ENCODE measurements at places on chromosomes 1 and 21.

DNA sequence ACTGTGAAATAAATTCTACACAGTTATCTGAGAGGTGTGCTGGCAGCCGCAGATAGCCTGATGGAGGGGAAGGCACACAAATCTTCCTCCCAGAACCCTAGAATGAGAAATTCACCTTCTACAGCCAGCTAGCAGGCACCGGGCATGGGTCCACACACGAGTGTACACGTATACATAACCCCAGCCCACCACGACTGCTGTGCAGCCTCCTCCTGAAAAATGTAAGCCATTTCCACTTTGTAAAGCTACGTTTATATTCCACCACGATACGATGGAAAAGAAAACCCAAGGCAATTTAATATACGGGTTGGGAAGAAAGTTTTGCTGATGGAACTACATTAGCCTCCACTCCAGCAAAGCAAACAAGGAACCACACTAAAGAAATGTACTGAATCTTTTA, 1.8 kb downstream of the BTG3 start:
- DNase-seq: peak; percentile 14

GRCh38 chr21:36522219-36522808, 42.4 kb upstream of the CLDN14 start:
- peak; percentile 52 for DNase-seq

- DNase-seq: no peak
These were observed 56.9 kb upstream of the EDEM3 start for GRCh38 chr1:184811439-184812111.

DNA sequence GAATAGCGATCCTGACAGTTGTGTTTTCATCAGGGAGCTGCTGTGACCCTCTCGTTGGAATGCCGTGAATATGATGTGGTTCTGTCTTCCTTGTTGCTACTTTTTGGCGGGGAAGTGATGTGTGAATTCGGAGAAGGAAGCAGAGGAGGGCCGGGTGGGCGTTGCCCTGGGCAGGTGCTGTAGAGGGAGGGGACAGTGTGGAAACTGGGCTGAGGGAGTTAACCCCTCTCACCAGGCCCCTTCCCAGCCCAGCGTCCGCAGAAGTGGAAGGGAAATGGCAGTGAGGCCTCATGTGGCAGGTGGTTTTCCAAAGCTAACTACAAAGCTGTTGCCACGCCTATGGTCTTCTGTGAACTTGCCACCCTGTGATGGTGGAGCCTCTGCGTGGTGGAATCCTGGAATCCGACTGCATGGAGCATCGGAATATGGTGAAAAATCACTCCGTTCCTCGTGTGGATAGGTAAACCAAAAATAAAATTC, 227.9 kb downstream of the DYRK1A start:
- DNase-seq: no peak

DNA sequence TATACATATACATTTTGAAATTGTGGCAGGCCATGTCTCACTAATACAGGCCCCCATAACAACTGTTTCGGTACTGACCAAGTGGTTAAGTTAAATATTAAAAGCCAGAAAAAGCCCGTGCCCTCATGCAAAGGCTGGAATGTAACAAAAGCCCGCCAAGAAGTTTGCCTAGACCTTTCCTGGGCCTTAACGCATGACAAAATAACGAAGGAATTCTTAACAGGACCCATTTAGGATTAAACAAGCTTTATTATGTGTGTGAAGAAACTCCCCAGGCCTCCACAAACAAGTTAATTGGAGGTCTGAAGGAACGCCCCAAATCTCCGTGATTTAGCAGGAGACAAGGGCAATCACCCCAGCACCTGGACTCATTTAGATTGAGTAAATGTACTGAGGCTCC, 42.4 kb downstream of the TNFSF4 start:
- DNase-seq: no peak
